Fibroblast of the aortic adventitia (primary cell): ENCODE measurements at places on chromosomes 1 and 21. TPM values are rescaled to one million over a fixed set of nuclear protein-coding genes. Genes with fewer than 3 reads are reported as not detected.
A peak's percentile ranks its signal among the peaks of the same experiment; 100 is the strongest.

Gene C1QC
- total RNA-seq: not detected in 2 replicates

Gene LAMC2
- 2.0 and 2.8 TPM in 2 replicates for total RNA-seq

- DNase-seq: no peak
These were observed 84.4 kb downstream of the HSF2BP start for GRCh38 chr21:43574741-43575472.

Gene IL19
- total RNA-seq: 0.41 TPM in 1 of 2 replicates, not detected in the other

- no peak for DNase-seq
These were observed 29.3 kb downstream of the MYOG start for GRCh38 chr1:203056516-203056915.

DNA sequence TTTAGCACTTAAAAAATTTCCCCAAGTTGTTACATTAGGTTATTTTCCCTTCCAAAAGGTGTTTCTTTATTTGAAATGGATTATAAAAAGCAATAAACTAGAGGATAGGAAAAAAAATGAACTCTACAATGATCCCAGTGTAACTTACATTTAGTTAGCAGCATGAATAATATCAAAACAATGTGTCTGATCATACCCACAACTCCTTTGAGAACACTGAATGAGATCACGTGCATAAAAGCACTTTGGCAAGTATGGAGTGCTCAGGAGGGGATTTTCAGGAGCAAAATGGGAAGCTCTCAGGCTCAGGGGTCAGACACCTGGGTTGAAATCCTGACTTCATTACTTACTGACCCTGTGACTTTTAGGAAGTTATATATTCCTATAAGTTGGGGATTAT, 369.7 kb upstream of the PROX1 start:
- DNase-seq: no peak

Gene CNR2
- under 0.01 TPM in 1 of 2 replicates, not detected in the other for total RNA-seq

Gene SLC37A1
- total RNA-seq: 0.27 and 2.5 TPM in 2 replicates

- no peak for DNase-seq
These were observed 584.1 kb downstream of the AJAP1 start for GRCh38 chr1:5238351-5239130.

Gene ATP6V1G3
- not detected in 2 replicates for total RNA-seq

Gene SCNM1
- total RNA-seq: 38.0 and 48.4 TPM in 2 replicates

DNA sequence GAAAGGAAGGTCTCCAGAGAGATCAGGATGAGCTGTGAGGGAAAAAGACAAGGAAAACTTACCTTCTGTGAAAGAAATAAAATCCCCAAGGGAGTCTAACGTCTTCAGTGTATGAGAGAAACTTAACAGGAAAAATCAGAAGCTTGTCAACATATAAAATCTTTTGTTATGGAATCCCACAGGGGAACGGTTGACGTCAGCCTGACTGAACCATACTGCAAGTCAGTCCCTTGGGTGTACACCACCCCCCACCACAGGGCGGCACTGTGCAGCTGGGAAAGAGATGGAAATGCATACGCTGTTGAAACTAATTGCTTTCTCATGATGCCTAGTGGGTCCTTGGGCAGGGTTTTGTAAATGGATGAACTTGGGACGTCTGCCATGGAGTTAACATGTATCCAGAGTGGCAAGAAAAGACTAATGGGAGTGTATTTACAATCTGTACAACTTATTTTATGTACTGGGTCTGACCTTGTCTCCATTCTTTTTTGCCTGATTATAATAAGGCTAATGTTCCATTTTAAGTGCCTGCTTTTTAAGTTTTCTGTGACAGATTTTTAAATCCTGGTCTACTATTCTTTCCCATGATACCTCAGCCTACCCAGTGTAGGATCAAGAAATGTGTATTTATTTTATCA, 22.7 kb downstream of the UTP25 start:
- DNase-seq: peak; percentile 84

- DNase-seq: no peak
These were observed 521 bp upstream of the CDC7 start for GRCh38 chr1:91499904-91500755.
